ENCODE measurements at places on chromosomes 16 and 17.

GRCh38 chr16:57915811-57916488, 55.0 kb downstream of the CNGB1 start:
- no peak for DNase-seq

GRCh38 chr16:68655806-68656205, 10.7 kb downstream of the CDH3 start:
- no peak for DNase-seq

- no peak for DNase-seq
These were observed 7.9 kb upstream of the SPHK1 start for GRCh38 chr17:76376318-76377133.

DNA sequence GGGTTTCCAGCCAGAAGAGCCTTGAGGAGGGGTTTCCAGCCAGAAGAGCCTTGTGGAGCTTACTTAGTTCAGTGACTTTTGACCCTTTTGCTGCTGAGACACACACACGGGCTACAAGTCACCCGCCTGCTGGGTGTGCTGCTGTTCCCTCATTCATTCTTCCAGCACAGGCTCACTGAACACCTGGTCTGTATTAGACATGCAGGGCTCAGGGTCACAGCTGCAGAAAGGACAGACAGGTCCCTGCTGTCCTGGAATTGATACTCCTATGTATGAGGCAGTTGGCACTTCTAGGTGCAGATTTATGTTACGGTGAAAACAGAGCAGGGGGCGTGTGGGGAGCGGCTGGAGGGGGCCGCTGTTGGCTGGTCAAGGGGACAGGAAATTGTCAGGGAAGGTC, 6.8 kb downstream of the CACNG4 start:
- DNase-seq: no peak

- no peak for DNase-seq
These were observed 1.8 kb downstream of the COG1 start for GRCh38 chr17:73194514-73195222.

DNA sequence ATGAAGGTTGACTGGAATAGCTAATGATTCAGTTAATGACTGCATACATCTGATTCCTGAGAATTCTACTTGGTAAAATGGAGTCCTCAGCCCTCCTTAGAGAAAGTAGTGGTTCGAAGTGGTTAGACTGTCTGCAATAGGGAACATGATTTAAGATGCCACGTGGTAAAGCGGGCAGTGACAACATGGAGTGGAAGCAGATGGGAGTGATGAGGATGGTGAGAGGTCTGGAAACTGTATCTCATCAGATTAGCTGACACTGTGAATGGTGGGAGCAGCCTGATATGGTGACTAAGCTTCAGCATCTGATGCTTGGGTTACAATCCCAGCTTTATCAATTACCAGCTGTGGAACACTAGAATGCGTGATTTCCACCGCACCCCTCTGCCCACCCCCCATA, 8.4 kb downstream of the CDH11 start:
- DNase-seq: no peak

DNA sequence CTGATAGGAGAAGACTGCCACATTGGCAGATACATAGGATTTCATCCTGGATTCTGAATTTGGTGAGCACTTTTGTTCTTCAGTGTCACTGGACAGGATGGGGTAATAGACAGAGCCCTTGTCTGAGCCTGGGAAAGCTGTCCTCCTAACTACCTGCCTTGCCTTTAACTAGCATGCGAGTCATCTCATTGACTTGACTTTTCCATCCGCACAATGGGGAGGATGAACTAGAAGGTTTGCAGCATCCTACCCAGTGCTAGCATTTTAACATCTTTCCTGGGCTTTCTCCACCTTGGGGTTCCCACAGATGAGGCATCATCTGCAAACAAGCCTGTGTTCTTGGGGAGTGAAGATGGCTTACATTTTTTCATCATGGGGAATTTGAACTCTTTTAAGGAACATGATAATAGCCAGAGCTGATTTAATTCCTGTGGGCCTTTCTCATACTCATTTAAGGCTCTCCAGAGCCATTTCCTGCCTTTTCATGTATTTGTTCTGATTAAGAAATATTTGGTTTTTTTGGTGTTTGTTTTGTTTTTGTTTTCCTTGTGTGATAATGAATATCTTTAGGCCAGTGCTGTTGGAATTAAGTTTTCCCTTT, 139.5 kb downstream of the MSI2 start:
- no peak for DNase-seq

GRCh38 chr17:29838961-29839360, 91.1 kb downstream of the SSH2 start:
- DNase-seq: no peak

DNA sequence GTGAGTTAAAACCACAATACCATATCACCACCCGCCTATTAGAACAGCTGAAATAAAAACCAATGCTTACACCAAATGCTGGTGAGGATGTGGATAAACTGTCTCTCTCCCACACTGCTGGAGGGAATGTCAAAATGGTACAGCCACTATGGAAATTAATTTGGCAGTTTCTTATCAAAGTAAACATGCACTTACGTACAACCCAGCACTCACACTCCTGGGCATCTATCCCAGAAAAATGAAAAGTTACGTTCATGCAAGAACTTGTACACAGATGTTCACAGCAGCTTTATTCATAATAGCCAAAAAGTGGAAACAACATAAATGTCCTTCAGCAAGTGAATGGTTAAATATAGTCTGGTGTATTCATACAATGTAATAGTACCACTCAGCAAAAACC, 173.2 kb upstream of the MYOCD start:
- DNase-seq: no peak

- DNase-seq: no peak
These were observed 5.7 kb upstream of the SPATA32 start for GRCh38 chr17:45267436-45268055.
